IPS DF 6.9 (cell line): ENCODE measurements at places on chromosomes 13 and 19.

DNA sequence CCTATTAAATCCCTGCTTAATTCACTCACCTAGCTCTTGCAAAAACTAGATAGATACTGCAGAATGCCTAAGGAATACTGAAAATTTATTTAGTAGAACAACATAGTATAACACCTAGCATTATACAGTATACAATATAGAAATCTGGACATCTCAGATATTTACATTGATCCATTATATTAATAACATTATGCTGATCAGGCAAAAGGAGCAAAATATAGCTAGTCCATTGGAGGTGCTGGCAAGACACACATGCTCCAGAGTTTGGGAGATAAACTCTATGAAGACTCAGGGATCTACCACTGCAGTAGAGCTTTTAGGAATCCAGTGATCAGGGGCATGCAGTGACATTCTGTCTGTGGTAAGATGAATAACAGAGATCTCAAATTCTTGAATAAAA, 357.6 kb downstream of the TBC1D4 start:
- no peak for DNase-seq

GRCh38 chr13:112690283-112690929, 568 bp downstream of the ATP11A start:
- no peak for DNase-seq

GRCh38 chr19:47679251-47679900, 33.8 kb upstream of the EHD2 start:
- DNase-seq: no peak

- DNase-seq: no peak
Observed at GRCh38 chr19:18506101-18506930, 15.6 kb downstream of the ELL start.

- DNase-seq: no peak
Observed at GRCh38 chr19:18672044-18672451, 11.4 kb upstream of the CRTC1 start.
